Colonic mucosa (tissue), 4 donors: ENCODE measurements at places on chromosomes 7 and 10. TPM values are rescaled to one million over a fixed set of nuclear protein-coding genes. Genes with fewer than 3 reads are reported as not detected.
A peak's percentile ranks its signal among the peaks of the same experiment; 100 is the strongest.

- H3K4me3 ChIP-seq, result no peak overlapping the region
- H3K4me1 ChIP-seq, result no peaks in the 10 kb centered on the region
- no peaks in the 10 kb centered on the region for H3K36me3 ChIP-seq
- DNase-seq, result no peak
- H3K27me3 ChIP-seq, result no peaks in the 10 kb centered on the region
These were observed 187.4 kb upstream of the TMEM72 start for GRCh38 chr10:44723619-44724325.

- H3K27ac ChIP-seq, result no peak overlapping the region
- DNase-seq, result no peak
- no peaks in the 10 kb centered on the region for H3K36me3 ChIP-seq
- no peak overlapping the region for H3K4me3 ChIP-seq
These were observed 144.2 kb downstream of the JCAD start for GRCh38 chr10:29914986-29915785.

GRCh38 chr7:149715476-149715875 lies 57.9 kb downstream of the ZNF467 start:
- peak overlapping the region; percentile 66 for H3K4me3 ChIP-seq
- no peaks in the 10 kb centered on the region for H3K27me3 ChIP-seq
- peak overlapping the region; percentile 13 for H3K27ac ChIP-seq
- no peaks in the 10 kb centered on the region for H3K36me3 ChIP-seq
- DNase-seq, result no peak

DNA sequence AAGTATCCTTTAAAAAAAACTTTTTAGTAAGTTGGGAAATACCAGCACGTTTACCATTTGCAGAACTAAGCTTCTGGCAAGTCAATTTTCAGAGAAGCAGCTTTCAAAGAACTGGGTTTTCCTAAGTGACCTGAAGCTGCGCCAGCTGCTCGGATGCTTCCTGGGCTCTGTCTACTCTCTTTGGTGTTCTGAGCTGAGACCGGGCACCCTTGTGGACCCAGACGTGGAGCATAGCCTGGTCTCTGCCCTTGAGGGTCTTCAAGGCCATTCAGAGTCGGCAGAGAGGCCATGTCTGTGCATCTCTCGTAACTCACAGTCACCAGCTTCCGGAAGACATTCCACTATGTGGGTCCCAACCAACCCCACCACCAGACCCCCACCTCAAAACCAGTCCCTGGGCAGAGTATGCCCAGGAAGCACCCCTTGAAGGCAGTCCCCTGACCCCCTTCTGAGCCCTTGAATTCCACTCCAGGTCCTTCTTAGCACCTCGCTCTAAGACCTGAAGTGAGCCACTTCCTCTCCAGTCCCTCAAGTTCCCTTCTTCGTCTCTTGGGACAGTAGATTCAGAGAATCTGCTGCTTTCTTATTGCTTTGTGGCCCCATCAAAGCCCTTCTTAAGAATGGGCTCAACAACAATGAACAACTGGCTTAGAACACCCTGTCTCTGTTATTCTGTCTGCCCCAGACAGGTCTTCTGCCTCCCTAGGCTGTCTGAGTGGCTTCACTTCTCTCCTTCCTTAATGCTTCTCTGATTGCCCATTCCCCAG lies 8.5 kb downstream of the CALML5 start:
- no peaks in the 10 kb centered on the region for H3K36me3 ChIP-seq
- no peak overlapping the region for H3K4me3 ChIP-seq
- no peaks in the 10 kb centered on the region for H3K4me1 ChIP-seq
- no peak overlapping the region for H3K27ac ChIP-seq
- no peak for DNase-seq

DNA sequence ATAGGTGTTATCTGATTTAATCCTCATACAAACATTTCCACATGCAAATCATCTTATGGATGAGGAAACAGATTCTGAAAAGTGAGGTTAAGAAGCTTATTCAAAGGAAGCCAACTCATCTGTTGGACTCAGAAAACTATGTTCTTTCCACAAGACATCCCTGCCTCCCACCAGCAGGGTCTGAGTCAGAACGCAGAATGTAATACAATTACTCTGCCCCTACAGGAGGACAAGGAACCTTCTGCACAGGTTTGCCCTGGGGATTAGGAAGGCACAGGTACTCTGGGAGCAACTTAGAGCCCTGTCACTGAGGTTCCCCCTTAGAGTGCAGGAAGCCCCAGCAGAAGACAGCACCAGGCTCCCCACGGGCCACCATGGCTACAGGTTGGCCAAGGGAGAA lies 255.7 kb downstream of the TNS3 start:
- no peaks in the 10 kb centered on the region for H3K36me3 ChIP-seq
- H3K27me3 ChIP-seq, result no peaks in the 10 kb centered on the region
- peak overlapping the region; percentile 75 for H3K27ac ChIP-seq
- no peak for DNase-seq
- peaks cover 16% of the 10 kb centered on the region for H3K4me1 ChIP-seq
- no peak overlapping the region for H3K4me3 ChIP-seq

- no peaks in the 10 kb centered on the region for H3K36me3 ChIP-seq
- no peak overlapping the region for H3K27ac ChIP-seq
- no peak overlapping the region for H3K4me3 ChIP-seq
- no peaks in the 10 kb centered on the region for H3K27me3 ChIP-seq
- DNase-seq, result no peak
These were observed 540.7 kb downstream of the CALN1 start for GRCh38 chr7:71871446-71871845.

- H3K27me3 ChIP-seq, result no peaks in the 10 kb centered on the region
- peak overlapping the region; percentile 85 for H3K27ac ChIP-seq
These were observed 5.0 kb downstream of the MXI1 start for GRCh38 chr10:110212119-110213006.

DNA sequence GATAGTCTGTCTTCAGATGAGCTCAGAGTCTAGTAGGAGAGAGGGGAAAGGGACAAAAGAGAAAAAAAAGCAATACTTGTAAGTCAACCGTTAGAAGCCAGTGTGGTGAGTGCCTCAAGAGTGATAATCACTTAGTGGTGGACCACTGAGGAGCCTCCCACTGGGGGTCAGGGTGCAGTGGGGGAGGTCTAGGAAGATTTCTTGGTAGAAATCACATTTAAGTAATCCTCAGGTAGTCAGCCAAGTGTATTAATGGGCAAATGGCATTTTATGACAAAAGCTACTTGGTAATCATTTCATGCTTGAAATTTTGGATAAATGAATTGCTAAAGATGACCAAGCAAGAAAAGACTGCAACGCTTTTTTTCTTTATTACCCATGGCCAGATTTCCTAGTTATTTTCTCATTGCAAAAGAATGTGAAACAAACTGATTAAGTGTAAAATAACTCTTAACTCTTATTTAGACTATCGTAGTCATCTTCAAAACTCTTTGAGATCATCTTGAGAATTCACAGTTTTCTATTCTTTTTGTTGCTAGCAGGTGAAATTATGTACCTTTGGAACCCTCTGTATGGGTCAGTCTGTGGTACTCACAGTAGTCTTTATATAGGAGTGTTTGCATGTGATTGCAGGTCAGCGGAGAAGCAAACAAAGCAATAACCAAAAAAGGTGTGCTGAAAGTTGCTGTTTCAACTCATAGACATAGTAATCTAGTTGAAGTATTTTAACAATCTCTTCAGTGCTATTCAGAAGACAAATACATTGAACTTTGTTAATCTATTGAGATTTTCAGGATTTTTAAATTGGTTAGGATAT lies 63.9 kb downstream of the PPP1R9A start:
- H3K4me1 ChIP-seq, result no peaks in the 10 kb centered on the region
- DNase-seq, result no peak
- H3K27ac ChIP-seq, result no peak overlapping the region
- no peaks in the 10 kb centered on the region for H3K36me3 ChIP-seq

DNA sequence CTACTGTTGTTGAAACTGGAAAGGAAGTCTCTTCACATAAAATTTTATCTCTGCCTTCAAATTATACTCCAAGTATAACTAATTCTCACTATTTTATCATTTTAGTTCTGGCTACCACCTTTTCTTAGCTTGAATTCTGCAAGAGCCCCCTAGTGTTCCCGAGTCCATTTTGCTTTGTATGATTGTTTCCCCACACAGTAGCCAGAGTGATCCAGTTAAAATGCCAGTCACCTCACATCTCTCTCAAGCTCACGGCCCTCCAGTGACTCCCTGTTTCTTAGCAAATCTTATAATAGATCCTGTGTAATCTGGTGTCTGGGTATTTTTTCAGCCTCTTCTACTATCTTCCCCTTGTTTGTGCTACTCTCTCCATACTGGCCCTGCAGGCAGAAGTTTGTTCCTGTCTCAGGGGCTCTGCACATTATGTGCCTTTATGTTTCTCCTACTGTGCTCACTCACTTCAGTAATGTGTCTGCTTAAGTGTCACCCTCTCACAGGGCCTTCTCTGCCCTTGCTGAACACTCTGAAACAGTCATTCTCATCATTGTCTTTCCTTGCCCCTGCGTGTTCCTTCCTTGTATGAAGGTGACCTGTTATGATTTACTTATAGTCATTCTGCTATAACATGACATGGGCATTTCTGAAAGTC lies 8.9 kb downstream of the WAC start:
- H3K27me3 ChIP-seq, result no peaks in the 10 kb centered on the region
- no peak overlapping the region for H3K27ac ChIP-seq
- no peak for DNase-seq
- H3K4me3 ChIP-seq, result no peak overlapping the region
- H3K4me1 ChIP-seq, result no peaks in the 10 kb centered on the region

DNA sequence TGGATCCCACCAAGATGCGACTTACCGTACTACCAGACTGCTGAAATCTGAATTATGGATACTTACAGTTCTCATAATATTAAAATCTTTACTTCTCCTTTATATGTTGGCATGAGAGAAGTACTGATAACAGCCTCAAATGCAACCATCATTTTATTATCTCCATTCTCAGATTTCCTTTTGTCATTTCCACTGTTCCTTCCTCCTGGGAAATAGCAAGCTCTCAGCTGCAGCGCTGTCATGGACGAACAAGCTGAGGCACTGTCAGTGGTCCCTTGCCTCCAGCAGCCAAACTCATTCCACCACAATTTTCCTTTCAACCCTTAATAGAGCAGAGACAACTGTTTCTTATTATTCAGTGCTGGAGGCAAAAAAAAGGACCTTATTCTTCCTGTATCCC lies 478.4 kb downstream of the ARL4A start:
- no peak overlapping the region for H3K4me3 ChIP-seq
- no peak overlapping the region for H3K27ac ChIP-seq
- no peaks in the 10 kb centered on the region for H3K27me3 ChIP-seq

DNA sequence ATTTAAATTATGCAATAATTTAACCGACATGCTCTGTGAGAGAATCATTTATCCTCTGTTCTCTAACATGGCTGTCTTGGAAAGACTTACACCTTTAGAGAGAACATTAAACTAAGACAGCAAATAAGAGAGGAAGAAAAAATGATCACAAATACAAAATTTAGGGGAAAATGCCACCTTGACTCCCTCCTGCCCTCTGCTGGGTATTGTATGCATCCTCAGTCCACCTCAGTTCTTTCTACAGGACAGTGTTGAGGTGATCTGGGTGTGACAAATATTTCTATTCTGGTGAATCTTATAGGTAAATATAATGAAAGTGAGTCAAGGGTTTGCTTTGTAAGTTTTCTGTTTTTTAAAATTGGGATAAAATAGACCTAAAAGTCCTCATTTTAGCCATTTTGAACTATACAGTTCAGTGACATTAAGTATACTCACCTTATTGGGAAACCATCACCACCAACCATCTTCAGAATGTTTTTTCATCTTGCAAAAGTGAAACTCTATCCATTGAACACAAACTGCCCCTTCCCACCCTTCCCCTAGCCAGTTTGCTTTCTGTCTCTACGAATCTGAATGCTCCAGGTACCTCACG lies 61.5 kb upstream of the ELMO1 start:
- no peaks in the 10 kb centered on the region for H3K4me1 ChIP-seq
- DNase-seq, result no peak
- H3K27ac ChIP-seq, result no peak overlapping the region
- no peaks in the 10 kb centered on the region for H3K27me3 ChIP-seq

GRCh38 chr10:77532068-77532467 lies 105.5 kb downstream of the KCNMA1 start:
- DNase-seq, result no peak
- H3K4me1 ChIP-seq, result no peaks in the 10 kb centered on the region
- no peaks in the 10 kb centered on the region for H3K27me3 ChIP-seq
- no peak overlapping the region for H3K4me3 ChIP-seq
- H3K36me3 ChIP-seq, result no peaks in the 10 kb centered on the region
- no peak overlapping the region for H3K27ac ChIP-seq

GRCh38 chr7:69598487-69599285 lies 411 bp downstream of the AUTS2 start:
- H3K4me3 ChIP-seq, result peak overlapping the region; percentile 50
- H3K27me3 ChIP-seq, result peaks cover 36% of the 10 kb centered on the region
- no peaks in the 10 kb centered on the region for H3K36me3 ChIP-seq
- DNase-seq, result peak; percentile 19

- H3K4me1 ChIP-seq, result peaks cover 8% of the 10 kb centered on the region
- DNase-seq, result peak; percentile 82
- H3K27ac ChIP-seq, result peak overlapping the region; percentile 91
- no peaks in the 10 kb centered on the region for H3K27me3 ChIP-seq
- no peak overlapping the region for H3K4me3 ChIP-seq
- no peaks in the 10 kb centered on the region for H3K36me3 ChIP-seq
These were observed 240.0 kb downstream of the ARHGAP21 start for GRCh38 chr10:24483701-24484100.

- DNase-seq, result no peak
- peak overlapping the region; percentile 32 for H3K4me3 ChIP-seq
- no peak overlapping the region for H3K27ac ChIP-seq
- H3K27me3 ChIP-seq, result peaks cover 18% of the 10 kb centered on the region
These were observed 73.0 kb upstream of the LRRC4 start for GRCh38 chr7:128104108-128104742.

GRCh38 chr7:135253851-135254771 lies 20.5 kb downstream of the STRA8 start:
- no peaks in the 10 kb centered on the region for H3K27me3 ChIP-seq
- no peaks in the 10 kb centered on the region for H3K4me1 ChIP-seq
- H3K4me3 ChIP-seq, result no peak overlapping the region

- no peaks in the 10 kb centered on the region for H3K27me3 ChIP-seq
- H3K36me3 ChIP-seq, result no peaks in the 10 kb centered on the region
- H3K4me1 ChIP-seq, result peaks cover 15% of the 10 kb centered on the region
- H3K27ac ChIP-seq, result peak overlapping the region; percentile 90
- peak overlapping the region; percentile 74 for H3K4me3 ChIP-seq
- DNase-seq, result peak; percentile 81
These were observed 553 bp downstream of the TSPAN15 start for GRCh38 chr10:69451784-69452251.

The C7orf57 gene
- 0.24 TPM for total RNA-seq

The CPED1 gene
- total RNA-seq, result 15.9 TPM

The CDK14 gene
- 1.9 TPM for total RNA-seq

The FXYD4 gene
- not detected for total RNA-seq

The SOSTDC1 gene
- 7.2 TPM for total RNA-seq

The NXPH1 gene
- total RNA-seq, result 0.30 TPM

The CRYGN gene
- total RNA-seq, result not detected

The HMX2 gene
- 0.13 TPM for total RNA-seq
